Subcutaneous adipose tissue (tissue), 4 donors: ENCODE measurements at places on chromosomes 4 and X. TPM values are rescaled to one million over a fixed set of nuclear protein-coding genes. Genes with fewer than 3 reads are reported as not detected.

TMEM35A gene
- 0.38 TPM for total RNA-seq

MAGEA2B gene
- total RNA-seq, result not detected

GSPT2 gene
- 5.9 TPM for total RNA-seq

FGF13 gene
- 5.9 TPM for total RNA-seq

MAP9 gene
- total RNA-seq, result 7.7 TPM

XAGE1B gene
- not detected for total RNA-seq

TSPAN5 gene
- 3.4 TPM for total RNA-seq

FAM149A gene
- 19.8 TPM for total RNA-seq

VSIG1 gene
- not detected for total RNA-seq

BTC gene
- total RNA-seq, result 0.82 TPM

CXCL10 gene
- not detected for total RNA-seq

PFKFB1 gene
- total RNA-seq, result 6.3 TPM
